ENCODE measurements at places on chromosomes 1 and 21.

DNA sequence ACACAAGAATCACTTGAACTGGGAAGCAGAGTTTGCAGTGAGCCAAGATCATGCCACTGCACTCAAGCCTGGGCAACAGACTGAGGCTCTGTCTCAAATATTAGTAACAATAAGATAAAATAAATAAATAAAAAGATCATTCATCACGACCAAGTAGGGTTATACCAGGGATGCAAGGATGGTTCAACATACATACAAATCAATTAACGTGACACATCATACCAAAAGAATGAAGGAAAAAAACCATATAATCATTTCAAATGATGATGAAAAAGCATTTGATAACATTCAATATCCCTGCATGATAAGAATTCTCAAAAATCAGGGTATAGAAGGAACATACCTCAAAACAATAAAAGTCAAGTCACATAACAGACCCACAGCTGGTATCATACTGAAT, 38.3 kb downstream of the PHTF1 start:
- no peak for DNase-seq

- no peak for DNase-seq
These were observed 287.0 kb downstream of the GPATCH2 start for GRCh38 chr1:217343907-217344306.

GRCh38 chr21:44704636-44705001, 6.8 kb downstream of the TSPEAR start:
- DNase-seq, result no peak

DNA sequence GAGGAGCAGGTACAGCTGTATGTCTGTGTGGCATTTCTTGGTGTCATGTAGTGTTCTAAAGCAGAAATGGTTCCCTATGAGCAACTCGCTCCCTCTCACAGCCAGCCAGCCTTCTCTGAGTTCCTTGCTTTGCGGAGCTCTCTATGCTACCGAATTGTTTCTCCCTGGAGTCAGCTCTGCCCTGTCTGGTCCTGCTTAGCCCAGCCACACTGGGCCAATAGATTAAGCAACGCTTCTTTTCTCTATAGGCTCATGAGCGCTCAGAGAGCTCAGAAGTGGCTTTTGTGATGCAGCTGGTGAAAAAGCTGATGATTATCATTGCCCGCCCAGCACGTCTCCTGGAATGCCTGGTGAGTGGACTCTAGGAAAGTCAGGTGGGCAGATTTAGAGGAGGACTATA, 113.1 kb downstream of the PIK3R3 start:
- no peak for DNase-seq
